ENCODE measurements at places on chromosomes 13 and 19.

GRCh38 chr13:40352802-40353562, 313.5 kb downstream of the FOXO1 start:
- DNase-seq: no peak

GRCh38 chr13:103931331-103931845, 865.2 kb upstream of the SLC10A2 start:
- no peak for DNase-seq

DNA sequence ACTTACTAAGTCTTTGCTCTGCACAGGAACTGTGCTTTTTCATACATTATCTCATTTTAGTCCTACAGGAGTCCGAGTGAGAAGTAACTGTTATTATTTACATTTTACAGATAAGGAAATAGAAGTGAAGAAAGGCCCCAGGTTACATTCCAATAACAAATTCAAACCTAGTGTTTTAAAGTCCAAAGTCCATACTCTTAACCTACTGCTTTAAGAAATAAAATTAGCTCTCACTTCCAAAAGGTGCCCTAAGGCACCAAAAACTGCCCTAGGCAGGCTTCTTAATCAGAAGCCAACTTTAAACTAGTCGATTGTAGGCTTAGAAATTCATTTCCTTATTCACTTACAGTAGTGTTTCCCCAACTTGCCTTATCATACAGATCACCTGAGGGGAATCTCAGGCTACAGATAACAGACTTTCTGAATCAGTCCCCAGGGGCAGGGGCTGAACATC, 555.9 kb downstream of the DIAPH3 start:
- DNase-seq: no peak

DNA sequence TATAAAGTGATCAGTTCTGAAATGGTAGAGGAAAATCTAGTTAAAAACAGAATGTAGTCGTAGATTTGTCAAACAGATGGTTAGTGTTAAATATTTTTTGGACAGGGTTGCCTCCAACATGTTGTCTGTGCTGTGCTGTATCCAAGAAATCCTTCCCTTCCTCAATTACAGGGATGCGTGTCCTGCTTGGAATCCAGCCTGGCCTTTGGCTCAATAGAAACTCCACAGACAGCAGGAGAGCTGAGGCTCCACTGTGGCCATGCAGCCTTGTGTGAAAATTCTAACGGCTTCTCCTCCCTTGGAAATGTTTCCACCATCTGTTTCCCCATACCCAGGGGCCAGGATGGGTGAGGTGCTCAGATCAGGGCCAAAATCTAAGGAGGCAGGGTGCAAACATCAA, 67.7 kb upstream of the USP29 start:
- DNase-seq: no peak

- DNase-seq: no peak
Observed at GRCh38 chr19:19279062-19279612, 6.0 kb upstream of the TM6SF2 start.

GRCh38 chr13:44555207-44555606, 20.9 kb downstream of the TSC22D1 start:
- DNase-seq: no peak

DNA sequence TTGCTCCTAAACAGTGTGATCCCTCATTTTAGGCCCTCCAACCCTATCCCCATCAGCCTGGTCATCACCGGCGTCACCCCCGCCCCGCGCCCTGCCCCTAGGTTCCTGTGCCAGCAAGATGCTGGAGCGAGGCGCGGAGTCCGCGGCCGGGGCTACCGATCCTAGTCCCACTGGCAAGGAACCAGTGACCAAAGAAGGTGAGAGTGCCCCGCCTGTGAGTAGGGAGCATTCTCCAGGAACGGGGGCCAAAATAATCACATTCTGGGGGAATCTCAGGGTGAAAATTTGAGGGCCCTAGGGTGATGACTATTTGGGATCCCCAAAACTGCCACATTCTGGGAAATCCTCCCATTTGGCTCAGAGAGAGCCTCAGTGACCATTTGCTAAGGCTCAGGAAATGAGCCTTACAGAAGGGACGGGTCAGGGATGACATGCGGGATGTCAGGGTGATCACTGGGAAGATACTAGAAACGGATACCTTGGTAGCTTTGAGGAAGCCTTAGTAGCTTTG, 1.4 kb downstream of the ZNF575 start:
- no peak for DNase-seq

GRCh38 chr13:106471957-106472543, 63.4 kb downstream of the EFNB2 start:
- no peak for DNase-seq

- DNase-seq: no peak
Observed at GRCh38 chr19:17673937-17674799, 14.0 kb downstream of the UNC13A start.

GRCh38 chr19:27672309-27673047, 1540.5 kb downstream of the UQCRFS1 start:
- no peak for DNase-seq

- no peak for DNase-seq
Observed at GRCh38 chr13:25215253-25215575, 43.1 kb upstream of the AMER2 start.

DNA sequence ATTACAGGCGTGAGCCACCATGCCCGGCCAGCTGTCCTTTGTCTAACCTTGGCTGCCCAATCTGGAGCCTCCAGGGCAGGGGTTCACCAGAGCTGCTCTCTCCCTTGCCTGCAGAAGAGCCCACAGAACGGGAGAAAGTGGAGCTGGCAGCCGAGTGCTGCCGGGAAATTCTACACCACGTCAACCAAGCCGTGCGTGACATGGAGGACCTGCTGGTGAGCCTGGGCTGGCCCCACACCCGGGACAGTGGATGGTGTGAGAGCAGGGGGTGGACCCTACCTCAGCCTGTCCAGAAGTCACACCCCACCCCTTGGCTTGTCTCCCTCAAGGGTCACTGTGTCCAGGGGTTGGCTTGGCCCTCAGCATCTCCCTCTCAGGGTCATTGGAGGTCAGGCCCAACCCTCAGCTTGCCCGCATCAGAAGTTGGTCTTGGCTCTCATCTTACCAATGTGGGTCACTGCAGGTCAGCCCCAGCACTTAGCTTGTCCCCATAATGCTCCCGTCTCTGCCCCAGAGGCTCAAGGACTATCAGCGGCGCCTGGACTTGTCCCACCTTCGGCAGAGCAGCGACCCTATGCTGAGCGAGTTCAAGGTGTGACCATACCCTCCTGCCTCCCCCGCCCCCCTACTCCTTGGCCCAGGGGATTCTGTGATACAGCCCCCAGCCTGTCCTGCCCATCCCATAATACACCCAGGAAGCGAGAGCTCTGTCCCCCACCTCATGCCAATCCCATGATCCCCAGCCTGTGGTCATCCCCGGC, 20.4 kb downstream of the ARHGEF1 start:
- no peak for DNase-seq

DNA sequence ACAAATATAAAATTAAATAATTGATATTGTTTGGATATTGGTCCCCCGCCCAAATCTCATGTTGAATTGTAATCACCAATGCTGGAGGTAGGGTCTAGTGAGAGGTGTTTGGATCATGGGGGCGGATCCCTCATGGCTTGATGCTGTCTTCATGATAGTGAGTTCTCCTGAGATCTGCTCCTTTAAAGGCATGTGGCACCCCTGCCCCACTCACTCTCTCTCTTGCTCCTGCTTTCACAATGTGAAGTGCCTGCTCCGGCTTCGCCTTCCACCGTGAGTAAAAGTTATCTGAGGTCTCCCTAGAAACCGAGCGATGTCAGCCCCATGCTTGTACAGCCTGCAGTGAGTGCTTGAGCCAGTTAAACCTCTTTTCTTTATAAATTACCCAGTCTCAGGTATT, 248.2 kb downstream of the PCDH9 start:
- no peak for DNase-seq

- peak; percentile 67 for DNase-seq
Observed at GRCh38 chr19:40614622-40615411, 13.6 kb downstream of the LTBP4 start.

DNA sequence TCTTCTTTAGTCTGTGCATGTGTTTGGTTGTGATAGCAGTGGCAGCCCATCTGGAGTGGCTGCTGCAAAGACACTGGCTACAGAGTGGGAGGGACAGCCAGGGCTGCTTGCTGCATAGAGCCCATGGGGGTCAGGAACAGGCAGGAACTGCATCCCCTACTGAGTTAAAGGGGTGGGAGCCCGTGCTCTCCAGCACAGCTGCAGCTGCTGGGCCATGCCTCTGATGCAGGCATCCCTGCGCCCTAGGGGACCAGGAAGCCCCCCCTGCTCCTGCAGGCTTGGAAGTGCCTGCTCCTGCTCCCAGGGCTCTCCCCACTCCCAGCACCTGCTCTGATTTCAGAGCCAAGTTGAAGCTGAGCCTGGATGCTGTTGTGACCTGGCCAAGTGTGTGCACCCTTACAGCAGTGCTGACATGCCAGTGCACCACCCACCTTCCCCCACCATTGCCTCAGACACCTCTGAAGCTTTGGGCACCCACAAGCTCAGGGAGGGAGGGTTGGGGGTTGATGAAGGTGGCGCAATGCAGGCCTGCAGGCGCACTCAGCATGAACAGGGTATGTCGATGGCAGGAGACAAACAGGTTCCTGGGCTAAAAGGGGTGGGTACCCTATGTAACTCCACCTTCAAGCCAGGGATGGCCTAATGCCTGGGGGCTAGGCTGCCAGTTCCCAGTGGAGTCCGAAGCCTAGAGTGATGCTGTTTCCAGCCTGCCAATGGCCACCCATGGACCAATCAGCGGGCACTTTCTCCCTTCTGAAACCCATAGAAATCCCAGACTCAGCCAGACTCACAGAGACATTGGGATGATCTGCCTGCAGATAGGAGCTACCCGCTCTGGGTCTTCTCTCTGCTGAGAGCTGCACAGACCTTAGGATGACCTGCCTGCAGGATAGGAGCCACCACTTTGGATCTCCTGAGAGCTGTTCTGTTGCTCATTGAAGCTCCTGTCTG, 919.9 kb upstream of the MIR17HG start:
- DNase-seq: no peak

DNA sequence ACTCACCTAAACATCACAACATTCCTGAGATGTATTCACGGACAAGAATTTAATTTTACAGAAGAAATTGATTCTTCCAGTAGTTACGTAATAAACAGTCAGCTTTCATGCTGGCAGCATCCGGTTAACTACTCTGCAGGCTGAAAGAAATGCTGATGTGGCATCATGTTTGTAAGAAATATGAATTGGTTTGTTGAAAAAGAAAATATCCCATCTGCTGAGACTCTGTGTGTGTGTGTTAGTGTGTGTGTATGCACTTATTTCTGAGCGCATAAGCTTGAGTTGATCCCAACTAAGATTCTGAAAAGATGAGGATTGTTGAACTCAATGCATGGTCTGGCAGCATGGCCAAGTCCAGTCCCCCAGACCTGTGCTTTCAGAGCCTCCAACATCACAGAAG, 74.3 kb upstream of the FAM216B start:
- no peak for DNase-seq

DNA sequence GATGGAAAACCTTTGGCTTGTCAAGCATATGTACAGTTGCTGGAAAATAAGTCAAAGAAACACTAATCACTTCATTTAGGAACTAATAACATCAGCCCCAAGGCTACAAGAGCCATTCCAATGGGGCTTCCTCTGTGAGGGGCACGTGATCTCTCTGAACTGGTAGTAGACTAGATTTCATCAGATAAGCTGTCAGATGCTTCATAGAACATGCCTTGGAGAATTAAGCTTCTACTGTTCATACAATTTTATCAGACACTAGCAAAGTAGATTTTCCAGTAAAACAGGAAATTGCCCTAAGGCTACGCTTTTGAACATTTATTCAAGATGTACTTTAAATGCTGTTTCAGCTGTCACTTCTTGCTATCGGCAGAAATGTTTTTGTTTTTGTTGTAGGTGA, 107.8 kb downstream of the EDNRB start:
- no peak for DNase-seq

- DNase-seq: no peak
Observed at GRCh38 chr13:62779161-62779560, 1363.5 kb upstream of the PCDH20 start.

- DNase-seq: no peak
Observed at GRCh38 chr19:38685666-38686529, 38.4 kb downstream of the ACTN4 start.

DNA sequence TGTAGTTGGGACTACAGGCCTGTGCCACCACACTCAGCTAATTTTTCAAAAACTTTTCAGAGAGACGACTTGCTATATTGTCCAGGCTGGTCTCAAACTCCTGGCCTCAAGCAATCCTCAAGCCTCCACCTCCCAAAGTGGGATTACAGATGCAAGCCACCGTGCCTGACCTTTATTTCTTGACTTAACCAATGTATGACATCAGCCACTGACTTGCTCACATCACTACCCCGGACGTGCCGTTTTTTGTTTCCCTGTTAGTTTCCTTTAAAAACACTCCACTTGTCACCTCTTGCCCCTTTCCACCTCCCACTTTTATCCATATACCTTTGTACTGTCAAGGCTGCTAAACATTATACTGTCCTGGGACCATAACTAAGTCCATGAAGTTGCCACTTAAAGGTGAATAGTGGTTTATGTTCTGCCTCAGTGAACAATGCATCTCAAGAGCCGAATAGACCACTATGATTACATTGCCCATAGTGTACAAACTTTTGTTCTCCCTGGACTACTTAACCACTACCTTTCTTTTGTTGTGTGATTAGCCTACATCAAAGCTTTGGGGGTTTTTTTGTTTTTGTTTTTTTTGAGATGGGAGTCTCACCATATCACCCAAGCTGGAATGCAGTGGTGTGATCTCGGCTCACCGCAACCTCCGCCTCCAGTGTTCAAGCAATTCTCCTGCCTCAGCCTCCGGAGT, 2.3 kb upstream of the EPHX3 start:
- no peak for DNase-seq

GRCh38 chr19:48671446-48671995, 1.3 kb downstream of the NTN5 start:
- no peak for DNase-seq

- DNase-seq: no peak
Observed at GRCh38 chr13:84377106-84377505, 494.8 kb upstream of the SLITRK1 start.

DNA sequence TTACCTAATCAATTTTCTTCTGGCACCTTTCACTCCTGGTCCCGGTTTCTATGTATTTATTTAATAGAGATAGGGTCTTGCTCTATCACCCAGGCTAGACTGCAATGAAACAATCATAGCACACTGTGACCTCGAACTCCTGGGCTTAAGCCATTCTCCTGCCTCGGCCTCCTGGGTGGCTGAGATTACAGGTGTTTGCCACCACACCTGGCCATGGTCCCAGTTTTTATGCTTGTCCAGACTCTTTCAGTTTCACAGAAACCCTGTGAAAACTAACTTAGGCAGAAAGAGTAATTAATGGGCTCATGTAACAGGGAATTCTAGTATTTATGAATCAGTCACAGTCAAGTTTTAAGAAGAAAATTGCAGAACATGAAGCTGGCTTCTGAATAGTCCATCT, 9.0 kb upstream of the STK24 start:
- DNase-seq: no peak

GRCh38 chr13:113971471-113972231, 2.2 kb downstream of the C13orf46 start:
- DNase-seq: no peak
